ENCODE measurements at places on chromosomes 1 and 21. TPM values are rescaled to one million over a fixed set of nuclear protein-coding genes. Genes with fewer than 3 reads are reported as not detected.

Gene IFNLR1
- 7.9 TPM for total RNA-seq

Gene CDK11B
- 42.3 TPM for total RNA-seq

DNA sequence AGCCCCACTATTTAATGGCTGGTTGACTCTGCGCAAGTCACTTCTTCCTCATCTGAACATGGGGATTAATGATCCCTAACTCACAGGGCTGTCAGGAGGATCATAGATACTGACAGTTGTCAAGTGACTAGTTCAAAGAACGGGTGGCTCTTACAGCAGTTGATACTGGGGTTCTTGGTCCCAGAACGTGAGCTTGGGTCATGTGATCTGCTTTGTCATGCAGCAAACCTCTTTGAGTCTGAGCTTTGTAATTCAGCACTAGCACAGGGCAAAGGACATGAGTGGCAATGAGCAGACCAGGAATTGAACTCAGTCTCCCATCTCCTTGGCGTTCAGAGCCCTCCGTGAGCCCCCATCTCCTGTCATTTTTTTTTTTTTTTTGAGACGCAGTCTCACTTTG, 64.4 kb downstream of the TRABD2B start:
- H3K36me3 ChIP-seq: no peaks in the 10 kb centered on the region
- H3K27ac ChIP-seq: no peak overlapping the region
- no peaks in the 10 kb centered on the region for H3K4me1 ChIP-seq

DNA sequence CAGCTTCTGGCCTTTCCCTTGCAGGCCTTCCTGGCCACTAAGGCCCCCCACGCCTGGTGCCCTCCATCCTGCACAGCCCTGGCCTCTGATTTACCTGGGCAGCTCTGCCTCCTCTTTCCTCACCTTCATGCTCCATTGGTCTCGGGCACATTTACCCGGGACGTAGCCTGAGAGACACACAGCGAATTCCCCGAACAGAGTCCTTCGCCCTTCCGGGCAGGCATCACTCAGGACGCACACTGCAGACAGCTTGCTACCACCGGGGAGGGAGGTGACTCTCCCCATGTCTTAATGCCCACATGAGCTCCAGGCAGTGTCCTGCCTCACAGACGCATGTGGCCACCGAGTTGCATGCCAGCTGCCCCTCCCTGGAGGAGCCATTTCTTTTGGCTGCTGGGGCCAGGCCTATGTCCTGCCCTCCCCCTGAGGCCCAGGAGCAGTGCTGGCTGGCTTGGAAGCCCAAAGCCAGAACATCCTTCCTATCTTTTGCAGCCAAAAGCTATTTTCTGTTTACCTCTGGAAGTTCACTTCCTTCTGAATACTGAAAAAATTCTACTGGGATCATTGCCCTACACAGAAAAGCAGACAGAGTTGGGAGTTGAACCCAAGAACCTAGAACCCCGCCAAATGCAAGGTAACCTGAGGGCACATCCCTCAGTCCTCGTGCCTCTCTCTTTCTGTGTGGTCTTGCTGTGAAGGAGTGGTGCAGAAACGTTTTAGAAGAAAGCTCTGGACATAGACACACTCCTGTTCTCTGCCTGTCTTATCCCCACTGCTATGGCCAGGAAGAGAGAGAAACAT, 209.5 kb downstream of the TOMM20 start:
- H3K4me3 ChIP-seq: no peak overlapping the region
- H3K27me3 ChIP-seq: no peaks in the 10 kb centered on the region
- peaks cover 10% of the 10 kb centered on the region for H3K4me1 ChIP-seq
- H3K36me3 ChIP-seq: peaks cover 14% of the 10 kb centered on the region
- peak overlapping the region; percentile 45 for H3K27ac ChIP-seq
- DNase-seq: peak; percentile 23

DNA sequence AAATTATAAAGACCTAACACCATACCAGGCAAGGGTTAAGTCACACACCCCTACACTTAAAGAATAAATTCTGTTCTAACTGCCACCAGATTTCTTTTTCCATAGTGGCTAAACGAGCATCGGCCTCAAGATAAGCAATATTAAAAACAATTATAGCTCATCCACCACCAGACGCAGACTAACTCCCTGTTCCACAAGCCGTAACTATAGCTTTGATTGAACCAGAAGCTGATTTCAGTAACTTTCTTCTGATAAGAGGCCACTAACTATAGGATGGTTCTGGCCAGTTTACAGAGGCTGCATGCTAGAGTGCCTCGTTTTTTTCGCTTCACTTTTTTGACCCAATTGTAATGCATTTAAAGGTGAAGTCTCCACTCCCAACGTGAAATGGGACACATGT, 238.8 kb downstream of the MRPL39 start:
- DNase-seq: no peak
- H3K36me3 ChIP-seq: no peaks in the 10 kb centered on the region
- H3K27ac ChIP-seq: no peak overlapping the region
